ENCODE measurements at places on chromosomes 2 and 18. TPM values are rescaled to one million over a fixed set of nuclear protein-coding genes. Genes with fewer than 3 reads are reported as not detected.
A peak's percentile ranks its signal among the peaks of the same experiment; 100 is the strongest.

Gene ADAM23
- 0.57 TPM for total RNA-seq

GRCh38 chr2:240390091-240391073, 45.1 kb upstream of the GPC1 start:
- H3K4me1 ChIP-seq = no peaks in the 10 kb centered on the region
- peak; percentile 53 for DNase-seq
- no peak overlapping the region for H3K27ac ChIP-seq
- H3K36me3 ChIP-seq = no peaks in the 10 kb centered on the region
- H3K4me3 ChIP-seq = no peak overlapping the region

GRCh38 chr2:98408155-98408554, 36.5 kb upstream of the INPP4A start:
- DNase-seq = no peak
- no peaks in the 10 kb centered on the region for H3K4me1 ChIP-seq
- H3K27me3 ChIP-seq = no peaks in the 10 kb centered on the region

- no peak overlapping the region for H3K4me3 ChIP-seq
- no peak overlapping the region for H3K27ac ChIP-seq
- H3K36me3 ChIP-seq = no peaks in the 10 kb centered on the region
- no peaks in the 10 kb centered on the region for H3K4me1 ChIP-seq
- H3K27me3 ChIP-seq = no peaks in the 10 kb centered on the region
Measured at GRCh38 chr2:29463181-29463900, 348.1 kb downstream of the CLIP4 start.

DNA sequence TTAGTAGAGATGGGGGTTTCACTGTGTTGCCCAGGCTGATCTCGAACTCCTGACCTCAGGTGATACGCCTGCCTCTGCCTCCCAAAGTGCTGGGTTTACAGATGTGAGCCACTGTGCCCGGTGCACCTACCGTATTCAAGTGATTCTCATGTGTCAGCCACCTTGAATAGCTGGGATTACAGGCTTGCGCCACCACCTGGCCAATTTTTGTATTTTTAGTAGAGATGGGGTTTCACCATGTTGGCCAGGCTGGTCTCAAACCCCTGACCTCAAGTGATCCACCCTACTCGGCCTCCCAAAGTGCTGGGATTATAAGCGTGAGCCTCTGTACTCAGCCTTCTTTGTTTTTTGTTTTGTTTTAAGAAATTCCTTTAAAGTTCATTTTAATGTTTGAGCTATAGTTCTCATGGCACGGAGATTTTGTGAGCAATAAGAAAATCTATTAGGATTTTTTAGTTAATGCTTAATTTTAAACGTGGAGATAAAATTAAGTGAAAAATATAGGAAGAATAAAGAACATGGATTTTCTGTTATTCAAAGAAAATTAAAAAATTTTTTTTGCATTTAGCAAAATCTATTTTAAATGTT, 242.6 kb downstream of the PHLPP1 start:
- no peaks in the 10 kb centered on the region for H3K27me3 ChIP-seq
- no peaks in the 10 kb centered on the region for H3K36me3 ChIP-seq
- no peaks in the 10 kb centered on the region for H3K4me1 ChIP-seq
- H3K4me3 ChIP-seq = no peak overlapping the region

DNA sequence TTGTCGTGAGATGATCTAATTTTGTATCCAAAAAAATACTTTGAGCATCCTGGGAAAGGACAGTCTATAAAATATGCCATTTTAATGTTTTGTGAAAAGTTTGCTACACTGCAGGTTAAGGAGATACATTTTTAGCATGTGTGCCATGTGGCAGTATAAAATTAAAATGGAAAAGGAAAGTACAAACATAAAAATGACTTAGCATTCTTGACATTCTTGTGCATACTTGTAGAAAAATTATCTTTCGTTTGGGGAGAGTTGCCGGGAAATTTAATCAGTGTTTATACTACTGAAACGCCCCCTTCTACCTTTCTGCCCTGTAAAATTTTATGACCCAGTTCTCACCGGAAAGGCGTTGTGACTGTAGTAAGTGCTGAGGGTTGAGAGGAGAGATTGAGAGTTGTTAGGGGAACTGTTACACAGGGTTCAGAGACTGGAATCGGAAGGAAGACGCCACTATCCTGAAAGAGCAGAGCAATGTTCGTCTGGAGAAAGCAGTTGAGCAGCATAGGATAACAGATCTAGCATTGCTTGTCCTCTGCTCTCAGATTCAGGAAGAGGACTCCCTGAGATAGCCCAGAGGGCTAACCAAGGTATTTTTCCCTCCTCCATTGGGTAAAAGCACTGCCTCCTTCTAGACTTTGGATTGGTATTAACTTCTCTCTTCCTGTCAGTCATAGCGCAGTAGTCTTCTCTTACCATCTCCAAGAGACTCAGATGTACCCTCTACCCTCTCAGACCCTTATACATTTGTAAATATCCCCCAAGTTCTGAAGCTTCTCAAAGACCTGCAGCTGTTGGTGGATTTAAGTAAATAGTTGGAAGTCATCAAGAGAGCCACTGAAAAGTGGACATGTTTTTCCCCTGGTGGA, 2.7 kb downstream of the CDH20 start:
- H3K4me3 ChIP-seq = no peak overlapping the region
- H3K36me3 ChIP-seq = no peaks in the 10 kb centered on the region
- H3K4me1 ChIP-seq = no peaks in the 10 kb centered on the region
- H3K27me3 ChIP-seq = no peaks in the 10 kb centered on the region
- no peak overlapping the region for H3K27ac ChIP-seq

Measured in pancreas (tissue), 10 donors.